ENCODE measurements at places on chromosomes 5 and 9. TPM values are rescaled to one million over a fixed set of nuclear protein-coding genes. Genes with fewer than 3 reads are reported as not detected.

COQ4 gene
- 41.6 TPM for polyA plus RNA-seq

GPR151 gene
- polyA plus RNA-seq = not detected

PCA3 gene
- 6.1 TPM for polyA plus RNA-seq

TEX48 gene
- not detected for polyA plus RNA-seq

DNA sequence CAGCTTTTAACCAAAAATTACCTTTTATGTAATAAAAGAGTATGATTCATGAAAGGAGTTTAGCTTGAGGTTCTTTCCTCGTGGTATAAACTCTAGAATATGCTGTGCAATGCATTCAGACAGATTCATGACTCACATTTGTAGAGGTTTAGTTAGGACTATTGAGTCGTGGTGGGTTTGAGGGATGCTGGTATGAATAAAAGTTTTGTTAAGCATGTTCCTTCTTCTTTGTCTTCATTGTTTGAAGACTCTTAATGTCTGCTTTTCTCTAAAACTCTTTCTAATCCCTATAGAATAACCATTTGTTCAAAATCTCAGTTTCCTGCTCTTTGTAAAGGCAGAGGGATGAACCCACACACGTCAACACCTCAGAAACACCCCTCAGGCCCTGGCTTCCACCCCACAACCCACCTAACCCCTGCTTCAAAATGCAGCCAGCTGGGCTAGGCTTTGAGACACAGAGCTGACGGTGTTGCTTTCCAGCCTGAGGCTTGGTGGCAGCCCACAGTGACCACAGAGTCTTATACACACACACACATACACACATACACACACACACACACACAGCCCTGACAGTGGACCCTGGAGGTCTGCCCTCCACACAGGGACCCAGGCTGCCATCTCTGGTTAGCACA is 69.0 kb upstream of the IRX1 start:
- no peak for DNase-seq

- peak; percentile 48 for DNase-seq
Observed at GRCh38 chr5:51691538-51692079, 308.4 kb downstream of the ISL1 start.

DNA sequence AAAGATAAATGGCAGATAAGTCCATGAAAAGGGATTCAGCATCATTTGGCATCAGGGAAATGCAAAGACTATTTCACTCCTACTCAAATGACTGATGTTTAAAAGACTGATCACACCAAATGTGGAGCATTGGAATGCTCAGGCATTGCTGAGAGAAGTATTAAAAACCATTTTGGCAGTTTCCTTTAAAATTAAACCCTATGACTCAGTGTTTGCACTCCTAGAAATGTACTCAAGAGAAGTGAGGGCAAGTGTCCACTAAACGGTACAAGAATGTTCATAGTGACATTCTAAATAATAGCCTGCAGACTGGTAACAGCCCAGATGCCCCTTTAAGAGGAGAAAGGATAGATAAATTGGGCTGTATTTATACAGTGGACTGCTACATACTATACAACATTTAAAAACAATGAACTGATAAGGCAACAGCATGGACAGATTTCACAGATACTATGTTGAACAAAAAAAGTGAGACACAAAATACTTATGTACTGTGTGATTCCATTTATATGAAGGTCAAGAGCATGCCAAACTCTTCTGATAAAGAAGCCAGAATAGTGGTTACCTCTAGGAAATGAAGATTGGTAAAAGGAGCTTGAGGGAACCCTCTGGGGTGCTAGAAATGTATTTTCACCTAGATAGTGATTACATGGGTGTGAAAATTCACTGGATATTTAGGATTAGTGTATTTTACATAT is 24.6 kb downstream of the APC start:
- no peak for DNase-seq

DNA sequence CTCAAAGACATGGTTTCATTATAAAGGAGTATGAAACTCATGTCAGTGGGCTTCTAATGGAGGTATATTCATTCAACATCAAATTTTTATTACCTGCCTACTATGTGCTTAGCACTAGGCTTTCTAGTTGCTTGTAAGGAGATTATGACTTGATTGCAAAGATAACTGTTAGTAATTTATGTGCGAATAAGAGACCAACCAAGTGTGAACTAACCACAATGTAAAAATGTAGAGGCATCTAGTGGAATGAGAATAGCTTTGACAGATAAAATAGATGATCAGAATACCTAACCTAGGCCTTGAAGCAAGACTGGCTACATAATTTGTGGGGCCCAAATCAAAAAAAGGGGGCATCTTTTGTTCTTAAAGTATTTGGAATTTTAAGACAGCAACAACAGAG is 13.0 kb upstream of the PPP2R2B start:
- DNase-seq = no peak

DNA sequence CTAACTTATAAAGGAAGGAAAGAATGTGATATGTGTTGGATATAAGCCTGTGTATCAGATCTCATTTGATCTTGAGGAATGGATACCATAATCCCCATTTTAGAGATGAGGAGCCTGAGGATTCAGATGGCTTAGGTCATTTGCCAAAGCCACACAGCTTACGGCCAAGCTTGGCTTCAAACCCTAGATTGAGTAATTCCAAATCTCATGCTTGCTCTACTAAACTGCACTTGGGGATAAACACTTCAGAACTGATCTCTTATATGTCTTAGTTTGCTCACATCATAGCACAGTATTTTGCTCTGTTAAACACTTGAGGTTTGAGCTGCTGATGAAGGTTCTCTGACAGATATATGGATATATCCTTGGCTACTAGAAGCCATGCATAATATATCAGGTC is 504.4 kb downstream of the NTRK2 start:
- DNase-seq = no peak

DOCK8 gene
- 5.2 TPM for polyA plus RNA-seq

SLC25A2 gene
- polyA plus RNA-seq = not detected

MELK gene
- polyA plus RNA-seq = 0.44 TPM
